ENCODE measurements at places on chromosomes 7 and 10. TPM values are rescaled to one million over a fixed set of nuclear protein-coding genes. Genes with fewer than 3 reads are reported as not detected.

DNA sequence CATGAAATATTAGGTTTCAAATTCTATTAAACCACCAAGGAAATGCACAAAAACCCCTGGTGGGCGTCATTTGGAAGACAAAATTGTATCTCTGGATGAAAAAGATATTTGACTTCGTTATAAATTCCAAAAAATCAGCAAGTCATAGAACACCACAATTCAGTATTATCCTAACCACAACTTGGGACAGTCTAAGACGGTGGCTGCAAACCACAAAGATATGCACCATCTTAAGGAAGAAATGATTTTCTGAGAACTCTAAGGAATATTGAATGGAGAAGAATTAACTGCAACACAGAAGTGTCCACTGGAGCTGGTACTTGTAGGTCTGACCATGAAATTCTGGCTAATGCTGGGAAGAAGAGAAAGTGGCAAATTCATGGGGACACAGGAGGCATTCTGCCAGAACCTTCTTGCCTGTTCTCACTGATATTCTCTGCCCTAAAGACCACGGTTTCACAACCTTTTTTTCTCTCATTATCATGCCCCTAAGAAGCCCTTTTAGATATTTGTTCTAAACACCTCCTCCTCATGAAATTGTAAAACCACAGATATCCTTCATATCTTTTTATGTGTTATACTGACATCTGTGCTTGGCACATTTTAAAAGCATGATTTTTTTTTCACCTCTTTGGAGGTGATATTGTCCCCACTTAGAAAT, 92.9 kb downstream of the SFMBT2 start:
- DNase-seq = no peak

DNA sequence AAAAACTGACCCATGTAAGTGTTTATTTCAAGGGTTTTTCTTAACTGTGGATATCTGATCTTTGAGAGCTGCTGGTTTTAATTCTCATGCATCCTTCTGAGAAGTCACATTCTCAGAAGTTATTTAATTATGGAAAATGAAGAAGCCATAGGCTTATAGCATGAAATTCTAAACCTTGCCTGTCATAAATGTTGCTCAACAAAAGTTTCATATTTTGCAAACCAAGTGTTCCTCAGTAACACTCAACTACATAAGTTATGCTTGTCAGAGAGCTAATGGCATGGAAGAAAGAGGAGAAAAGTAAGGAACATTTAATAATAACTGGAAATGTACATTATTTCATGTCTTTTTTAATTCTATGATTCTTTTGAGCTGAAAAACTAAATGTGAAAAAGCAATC, 78.6 kb upstream of the MPP7 start:
- DNase-seq = no peak

GRCh38 chr7:78139335-78139734, 340.8 kb downstream of the PHTF2 start:
- no peak for DNase-seq

PTF1A gene
- total RNA-seq = not detected

DNA sequence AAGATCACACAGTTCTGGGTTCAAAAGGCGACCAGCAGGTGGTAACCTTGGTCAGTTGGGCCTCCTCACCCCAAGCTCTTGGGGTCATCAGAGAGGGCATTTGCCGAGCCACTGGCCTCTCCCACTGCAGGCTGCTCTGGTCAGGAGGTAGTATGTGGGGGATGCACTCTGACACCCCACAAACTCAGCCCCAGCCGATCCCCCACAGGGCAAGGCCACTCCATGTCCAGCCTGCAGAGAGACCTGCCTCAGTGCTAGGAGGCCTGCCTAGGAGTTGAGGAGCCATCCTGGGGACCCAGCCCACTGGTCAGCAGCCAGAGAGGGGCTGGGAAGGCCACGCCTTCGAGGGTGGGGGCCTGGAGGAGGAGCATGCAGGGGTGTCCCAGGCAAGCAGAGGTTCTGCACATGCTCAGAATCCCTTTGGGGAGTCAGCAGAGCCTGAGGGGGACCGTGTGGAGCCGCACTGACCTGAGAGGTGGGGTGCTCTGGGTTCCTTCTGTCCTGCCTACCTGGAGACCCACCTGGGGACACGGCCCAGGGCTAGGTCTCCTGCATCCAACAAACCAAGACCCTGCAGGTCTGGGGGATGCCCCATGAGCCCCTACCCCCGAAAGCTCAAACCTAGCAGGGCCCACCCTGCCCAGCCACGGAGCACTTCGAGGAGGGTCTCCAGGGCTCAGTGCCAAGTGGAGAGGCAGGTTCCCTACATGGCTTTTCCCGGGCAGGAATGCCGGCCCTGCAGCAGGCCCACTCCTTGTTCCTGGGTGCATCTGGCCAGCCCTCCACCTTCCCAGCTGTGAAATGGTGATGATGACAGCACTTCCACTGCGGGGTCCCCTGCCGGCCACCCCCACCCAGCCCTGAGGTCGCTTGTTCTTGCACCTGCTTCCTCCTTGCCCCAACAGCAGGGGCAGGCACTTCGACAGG, 58.5 kb downstream of the RASGEF1A start:
- DNase-seq = no peak

WASL gene
- total RNA-seq = 48.9 TPM

PSD gene
- total RNA-seq = 13.1 TPM

DNA sequence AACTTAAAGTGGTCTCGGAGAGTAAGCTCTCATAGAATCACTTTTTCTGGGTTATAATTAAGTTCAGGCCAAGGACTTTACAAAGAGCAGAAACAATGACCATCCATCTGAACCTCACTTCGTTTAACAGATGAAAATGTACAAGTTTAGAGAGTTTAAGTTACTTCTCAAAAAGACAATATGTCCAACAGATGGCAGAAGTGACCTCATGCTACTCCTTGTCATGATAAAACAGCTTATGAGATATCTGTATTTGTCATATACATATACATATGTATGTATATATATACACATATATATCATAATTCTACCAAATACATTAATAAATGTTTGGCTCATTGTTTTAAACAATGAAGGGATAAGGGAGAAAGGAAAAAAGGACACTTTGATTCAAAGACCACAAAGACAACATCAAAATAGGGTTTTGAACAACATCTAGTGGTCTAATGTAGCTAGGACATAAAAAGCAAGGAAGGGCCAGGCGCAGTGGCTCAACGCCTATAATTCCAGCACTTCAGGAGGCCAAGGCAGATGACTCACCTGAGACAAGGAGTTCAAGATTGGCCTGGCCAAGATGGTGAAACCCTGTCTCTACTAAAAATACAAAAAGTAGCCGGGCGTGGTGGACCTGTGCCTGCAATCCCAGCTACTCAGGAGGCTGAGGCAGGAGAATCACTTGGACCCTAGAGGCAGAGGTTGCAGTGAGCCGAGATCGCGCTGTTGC, 17.8 kb downstream of the NAPEPLD start:
- DNase-seq = no peak

GRCh38 chr7:9242636-9243035, 809.2 kb downstream of the NXPH1 start:
- no peak for DNase-seq

GRCh38 chr7:34022626-34023025, 117.3 kb downstream of the BMPER start:
- no peak for DNase-seq

GRCh38 chr7:92242972-92243371, 2.7 kb downstream of the KRIT1 start:
- no peak for DNase-seq

DNA sequence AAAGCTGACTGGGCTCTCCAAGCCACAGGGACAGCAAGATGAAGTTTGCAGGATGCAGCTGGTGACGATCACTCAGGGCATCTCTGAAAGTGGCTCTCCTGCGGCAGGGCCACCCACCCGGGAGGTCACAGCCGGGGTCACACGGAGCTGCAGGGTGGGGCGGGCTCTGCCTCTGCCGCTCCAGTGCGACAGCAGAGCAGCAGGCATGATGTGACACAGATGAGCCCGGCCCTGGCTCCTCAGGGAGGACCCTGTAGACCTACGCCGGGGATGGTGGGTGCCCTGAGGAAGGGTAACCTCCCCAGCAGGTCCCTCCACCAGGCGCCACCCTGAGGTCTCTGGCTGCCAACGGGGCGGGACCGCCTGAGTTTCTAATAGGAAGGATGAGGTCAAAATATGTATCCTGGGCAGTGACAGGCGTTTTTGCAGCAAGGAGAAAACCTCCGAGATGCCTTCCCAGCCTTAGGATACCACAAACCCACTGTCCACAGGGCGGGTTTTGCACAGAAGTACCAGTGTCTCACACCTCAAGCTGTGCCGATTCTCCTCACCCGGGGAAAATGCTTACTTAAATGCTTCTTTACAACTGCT, 114.8 kb upstream of the DIP2C start:
- no peak for DNase-seq

GRCh38 chr10:69892816-69893215, 91.1 kb downstream of the COL13A1 start:
- no peak for DNase-seq

- no peak for DNase-seq
Observed at GRCh38 chr10:10819206-10819856, 198.3 kb upstream of the CELF2 start.

DNA sequence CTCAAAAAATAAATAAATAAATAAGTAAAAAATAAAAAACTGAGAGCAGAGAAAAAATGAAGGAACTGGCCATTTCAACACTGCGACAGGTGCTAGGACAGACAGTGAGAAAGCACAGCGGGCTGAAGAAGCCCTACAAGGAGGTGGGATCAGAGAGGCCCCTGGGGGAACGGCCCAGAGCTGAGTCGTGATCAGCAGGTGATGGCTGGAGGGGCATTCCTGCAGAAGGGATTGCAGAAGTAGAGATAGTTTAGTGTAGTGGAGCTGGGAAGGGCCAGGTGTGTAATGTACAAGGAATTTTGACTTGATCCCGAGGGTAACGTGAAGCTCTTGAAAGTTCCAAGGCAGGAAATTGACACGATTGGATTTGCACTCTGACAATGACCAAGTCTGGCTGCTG, 112.1 kb downstream of the CUL2 start:
- no peak for DNase-seq

DNA sequence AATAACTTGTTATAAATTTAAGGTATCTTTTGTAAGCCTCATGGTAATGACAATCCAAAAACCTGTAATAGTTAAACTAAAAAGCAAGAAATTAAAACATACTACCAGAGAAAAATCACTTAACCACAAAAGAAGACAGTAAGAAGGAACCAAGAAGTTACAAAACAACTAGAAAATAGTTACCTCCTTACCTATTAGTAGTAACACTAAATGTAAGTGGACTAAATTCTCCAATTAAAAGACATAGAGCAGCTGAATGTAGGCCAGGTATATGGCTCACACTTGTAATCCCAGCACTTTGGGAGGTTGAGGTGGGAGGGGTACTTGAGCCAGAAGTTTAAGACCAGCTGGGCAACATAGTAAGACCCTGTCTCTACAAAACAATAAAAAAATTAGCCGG, 84.0 kb downstream of the SNX13 start:
- no peak for DNase-seq

DNA sequence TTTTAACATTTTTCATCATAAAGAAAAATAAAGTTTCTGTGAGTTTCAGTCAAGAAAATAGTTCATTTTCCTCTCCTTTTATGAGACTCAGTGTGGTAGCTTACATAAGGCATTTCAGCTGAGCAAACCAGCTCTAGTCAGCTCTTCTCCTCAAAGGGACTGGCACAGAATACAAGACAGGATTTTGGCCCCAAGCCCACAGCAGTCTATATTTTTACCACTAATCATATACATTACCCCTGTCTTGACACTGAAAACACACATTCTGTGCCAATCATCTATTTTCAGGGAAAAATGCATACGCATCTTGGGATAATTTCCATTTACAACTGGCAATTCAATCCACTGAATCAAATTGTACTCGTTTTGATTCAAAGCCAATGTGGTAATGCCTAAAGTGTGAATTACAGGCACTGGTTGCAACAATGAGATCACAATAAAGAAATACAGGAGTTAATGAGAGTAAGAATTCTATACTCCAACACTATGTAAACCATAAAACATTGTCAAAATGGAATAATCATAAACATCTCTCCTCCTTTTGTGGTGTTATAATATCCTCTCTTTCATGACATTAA, 186.4 kb downstream of the CACNA2D1 start:
- DNase-seq = no peak

GRCh38 chr10:114709984-114710383, 51.9 kb upstream of the ABLIM1 start:
- no peak for DNase-seq

DNA sequence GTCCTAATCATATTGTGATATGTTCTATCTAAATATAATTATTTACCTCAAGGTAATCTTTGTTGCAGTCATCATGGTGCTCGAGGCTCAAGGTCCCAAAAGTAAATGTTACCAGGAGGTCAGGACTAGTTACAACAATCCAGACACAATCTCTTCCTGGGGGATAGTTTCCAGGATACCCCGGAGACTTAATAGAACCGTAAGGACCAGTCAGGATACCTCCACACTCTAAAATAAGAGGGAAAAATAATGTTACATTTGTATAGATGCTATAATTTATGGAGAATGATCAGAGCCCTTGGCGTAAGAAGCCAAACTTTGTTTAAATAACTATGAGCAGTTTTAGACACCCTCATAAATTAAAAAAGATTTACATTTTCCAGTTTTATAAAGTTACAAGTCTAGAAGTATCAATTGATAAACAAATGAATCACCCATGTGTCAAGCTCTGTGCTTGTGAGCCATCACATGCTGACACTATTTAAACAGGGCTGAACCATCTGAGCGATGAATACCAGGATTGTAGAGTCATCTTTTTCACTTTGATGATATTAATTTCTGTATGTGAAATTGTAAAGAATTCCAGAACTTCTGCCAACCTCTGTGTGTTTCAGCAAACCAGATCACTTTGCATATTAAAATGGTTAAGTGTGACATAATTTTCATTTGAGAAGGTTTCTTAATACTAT, 41.3 kb downstream of the CUBN start:
- DNase-seq = no peak

DNA sequence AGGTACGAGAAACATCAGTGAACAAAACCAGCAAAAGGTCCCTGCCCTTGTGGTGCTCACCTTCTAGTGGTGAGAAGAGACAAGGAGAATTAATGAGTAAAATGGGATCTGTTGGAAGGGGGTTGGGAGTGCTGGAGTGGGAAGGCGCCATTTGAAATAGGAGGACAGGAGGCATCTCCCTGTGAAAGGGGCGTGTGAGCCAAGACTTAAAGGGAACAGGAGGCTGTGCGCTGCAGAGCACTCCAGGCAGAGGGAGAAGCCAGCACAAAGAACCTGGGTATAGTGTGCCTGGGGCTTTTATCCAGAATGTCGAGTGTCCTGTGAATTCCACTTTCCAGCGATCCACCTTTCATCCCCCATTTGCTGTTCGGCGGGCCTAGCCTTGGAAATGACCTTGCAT, 497.9 kb upstream of the GALNT17 start:
- no peak for DNase-seq

GNAT3 gene
- total RNA-seq = not detected

CUZD1 gene
- total RNA-seq = not detected

DNA sequence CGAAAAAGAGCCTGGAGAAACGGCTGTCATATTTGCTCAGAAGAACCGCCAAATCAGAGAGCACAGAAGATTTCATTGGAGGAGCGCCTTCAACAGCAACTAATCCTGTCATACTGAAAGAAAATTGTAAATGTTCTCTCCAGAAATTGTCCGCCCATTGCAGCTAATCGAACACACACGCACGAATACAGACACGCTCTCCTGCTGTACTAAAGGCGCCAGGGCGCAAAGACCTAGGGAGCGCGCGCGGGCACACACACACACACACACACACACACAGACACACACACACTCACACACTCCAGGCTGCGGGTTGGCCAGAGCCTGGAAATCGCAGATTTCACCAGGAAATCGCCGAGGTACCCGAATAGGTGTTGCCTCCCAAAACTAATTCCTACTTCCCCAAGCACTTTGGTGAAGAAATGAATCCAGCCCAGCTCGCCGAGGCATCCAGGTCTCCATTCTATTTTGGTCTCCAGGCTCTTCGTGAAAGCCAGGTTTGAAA, at the start of gene CHRM2:
CHRM2 (plus strand) TSS at position 157 of the 505 bp plus-strand sequence. CDS start 146,214 bp downstream, outside the sequence.
- no peak for DNase-seq

All from hepatocyte (in vitro differentiated cells).